ENCODE measurements at places on chromosomes 11 and 22. TPM values are rescaled to one million over a fixed set of nuclear protein-coding genes. Genes with fewer than 3 reads are reported as not detected.
A peak's percentile ranks its signal among the peaks of the same experiment; 100 is the strongest.

GRCh38 chr22:38989466-38989865, 7.3 kb downstream of the APOBEC3B start:
- DNase-seq, result no peak

DNA sequence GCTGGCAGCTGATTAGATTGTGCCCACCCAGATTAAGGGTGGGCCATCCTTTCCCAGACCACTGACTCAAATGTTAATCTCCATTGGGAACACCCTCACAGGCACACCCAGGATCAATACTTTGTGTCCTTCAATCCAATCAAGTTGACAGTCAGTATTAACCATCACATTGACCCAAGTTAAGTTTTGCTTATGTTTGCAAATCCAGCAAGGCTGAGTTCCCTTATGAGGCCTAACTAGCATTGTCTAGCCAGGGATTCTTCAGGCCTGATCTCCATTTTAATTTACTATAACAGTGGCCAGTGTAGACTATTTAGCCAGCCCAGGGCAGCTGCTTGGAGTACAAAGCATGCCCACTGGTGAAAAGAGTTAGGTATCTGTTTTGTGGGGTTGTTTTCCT, 2.3 kb upstream of the KCTD14 start:
- DNase-seq, result no peak

DNA sequence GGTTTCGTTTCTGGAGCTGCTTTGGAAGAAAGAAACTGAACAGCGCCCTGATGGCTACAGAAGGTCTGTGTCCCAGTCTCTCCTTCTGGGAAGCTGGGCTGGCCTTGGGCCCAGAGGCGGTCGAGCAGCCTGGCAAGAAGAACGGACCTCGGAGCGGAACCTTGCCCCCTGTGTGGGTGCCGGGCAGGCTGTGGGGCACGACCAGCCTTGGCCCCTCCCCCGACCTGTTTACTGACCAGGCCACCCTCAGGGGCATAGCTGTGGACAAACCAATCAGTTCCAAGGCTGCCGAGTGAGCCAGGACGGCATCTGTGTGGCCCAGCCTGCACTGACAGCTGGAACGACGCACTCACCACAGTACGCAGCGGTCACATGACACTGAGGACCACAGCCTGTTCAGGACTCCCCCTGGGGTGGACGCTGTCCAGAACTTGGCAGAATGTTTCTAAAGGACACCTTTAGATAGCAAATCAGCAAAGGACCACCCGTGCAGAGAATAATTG, 7.2 kb downstream of the PIM3 start:
- peak; percentile 89 for DNase-seq

- DNase-seq, result no peak
Measured at GRCh38 chr11:77139201-77139600, 11.2 kb downstream of the MYO7A start.

DNA sequence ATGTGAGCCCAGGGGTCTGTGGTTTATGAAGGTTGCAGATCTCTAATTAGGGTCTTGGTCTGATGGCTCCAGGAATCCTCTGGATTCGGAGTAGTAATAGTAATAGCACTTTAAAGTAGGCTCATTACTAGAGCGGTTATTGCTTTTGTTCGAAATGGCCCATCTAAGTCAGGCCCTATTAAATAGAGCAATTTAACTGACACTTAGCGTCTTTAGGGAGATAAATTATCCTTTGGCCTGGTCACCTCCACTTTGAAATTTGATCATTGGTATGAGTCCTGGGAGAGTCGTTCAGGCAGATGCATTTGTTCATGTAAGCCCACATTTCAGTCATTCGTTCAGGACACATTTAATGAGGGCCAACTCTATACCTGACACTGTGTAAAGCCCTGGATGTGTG, 54.8 kb downstream of the LDLRAD3 start:
- DNase-seq, result no peak

DNA sequence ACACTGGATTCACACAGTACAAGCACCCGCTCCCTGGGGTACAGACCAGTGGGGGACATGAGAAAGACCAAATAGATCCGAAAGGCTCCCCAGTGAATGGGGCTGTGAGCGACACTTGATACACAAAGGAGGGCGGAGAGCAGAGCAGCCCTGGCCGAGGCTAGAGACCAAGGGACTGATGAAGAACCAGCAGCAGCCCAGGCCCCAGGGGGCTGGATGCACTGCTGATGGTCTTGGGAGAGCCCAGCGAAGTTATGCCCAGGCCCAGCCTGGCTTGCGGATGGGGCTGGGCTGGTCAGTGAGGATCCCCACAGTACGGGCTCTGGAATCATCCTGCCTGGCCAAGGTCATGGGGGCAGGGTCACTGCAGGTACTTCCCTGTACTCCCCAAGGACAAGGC, 23.2 kb downstream of the ARHGAP1 start:
- no peak for DNase-seq

GRCh38 chr11:84518631-84519183, 1108.4 kb downstream of the DLG2 start:
- no peak for DNase-seq

GRCh38 chr22:48945621-48946458, 881.8 kb downstream of the BRD1 start:
- peak; percentile 64 for DNase-seq

DNA sequence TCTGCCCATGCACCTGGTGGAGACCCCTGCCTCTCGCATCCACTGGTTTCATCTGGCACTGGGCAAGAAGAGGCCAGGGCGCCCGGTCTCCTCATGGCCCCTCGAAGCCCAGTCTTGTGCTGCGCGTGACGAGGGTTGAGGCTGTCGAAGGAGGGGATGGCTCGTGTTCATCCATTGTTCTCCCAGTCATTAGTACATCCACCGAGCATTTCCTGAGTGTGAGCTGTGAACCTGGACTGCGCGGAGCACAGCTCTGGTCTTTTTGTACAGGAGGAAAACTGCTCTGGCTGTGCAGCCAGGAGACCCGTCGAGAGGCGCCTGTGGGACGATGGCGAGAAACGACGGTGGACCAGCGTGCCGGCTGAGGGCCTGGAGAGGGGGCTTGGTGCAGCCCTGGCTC, 6.8 kb downstream of the CACNA1I start:
- no peak for DNase-seq

DNA sequence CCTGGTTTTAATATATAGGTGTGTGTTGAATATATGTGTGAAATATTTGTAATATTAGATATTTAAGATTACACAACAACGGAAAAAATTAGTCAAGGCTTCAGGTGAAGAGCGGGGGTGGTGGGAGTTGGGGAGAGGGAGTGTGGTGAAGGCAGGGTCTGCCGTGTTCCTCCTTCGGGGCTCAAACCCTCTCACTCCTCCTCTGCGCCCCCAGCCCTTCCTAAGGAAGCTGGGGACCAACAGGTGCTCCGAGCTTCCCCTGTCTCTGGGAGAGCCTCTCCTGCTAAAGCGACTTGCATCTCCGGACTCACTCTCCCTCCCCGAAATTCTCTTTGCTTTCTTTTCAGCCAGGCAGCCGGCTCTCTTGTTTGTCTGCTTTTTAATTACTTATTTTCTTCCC, 960 bp upstream of the CADM1 start:
- DNase-seq, result no peak

DNA sequence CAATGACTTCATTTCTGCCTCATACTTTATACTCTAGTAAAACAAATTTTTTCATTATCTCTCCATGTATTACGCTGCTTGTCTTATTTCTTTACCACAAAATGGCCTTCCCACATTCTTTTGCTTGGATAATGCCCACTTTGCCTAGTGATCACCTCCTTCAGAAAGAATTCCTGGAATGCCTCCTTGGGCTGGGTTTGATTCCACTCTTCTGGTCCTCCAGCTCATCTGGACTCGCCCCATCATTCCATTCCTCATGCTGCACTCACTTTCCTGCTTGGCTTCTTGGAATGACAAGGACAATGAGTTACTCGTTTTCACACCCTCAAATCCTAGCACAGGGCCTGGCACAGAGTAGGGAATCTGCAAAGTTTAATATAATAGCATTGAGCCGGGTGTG, 475.1 kb upstream of the LARGE1 start:
- no peak for DNase-seq

DNA sequence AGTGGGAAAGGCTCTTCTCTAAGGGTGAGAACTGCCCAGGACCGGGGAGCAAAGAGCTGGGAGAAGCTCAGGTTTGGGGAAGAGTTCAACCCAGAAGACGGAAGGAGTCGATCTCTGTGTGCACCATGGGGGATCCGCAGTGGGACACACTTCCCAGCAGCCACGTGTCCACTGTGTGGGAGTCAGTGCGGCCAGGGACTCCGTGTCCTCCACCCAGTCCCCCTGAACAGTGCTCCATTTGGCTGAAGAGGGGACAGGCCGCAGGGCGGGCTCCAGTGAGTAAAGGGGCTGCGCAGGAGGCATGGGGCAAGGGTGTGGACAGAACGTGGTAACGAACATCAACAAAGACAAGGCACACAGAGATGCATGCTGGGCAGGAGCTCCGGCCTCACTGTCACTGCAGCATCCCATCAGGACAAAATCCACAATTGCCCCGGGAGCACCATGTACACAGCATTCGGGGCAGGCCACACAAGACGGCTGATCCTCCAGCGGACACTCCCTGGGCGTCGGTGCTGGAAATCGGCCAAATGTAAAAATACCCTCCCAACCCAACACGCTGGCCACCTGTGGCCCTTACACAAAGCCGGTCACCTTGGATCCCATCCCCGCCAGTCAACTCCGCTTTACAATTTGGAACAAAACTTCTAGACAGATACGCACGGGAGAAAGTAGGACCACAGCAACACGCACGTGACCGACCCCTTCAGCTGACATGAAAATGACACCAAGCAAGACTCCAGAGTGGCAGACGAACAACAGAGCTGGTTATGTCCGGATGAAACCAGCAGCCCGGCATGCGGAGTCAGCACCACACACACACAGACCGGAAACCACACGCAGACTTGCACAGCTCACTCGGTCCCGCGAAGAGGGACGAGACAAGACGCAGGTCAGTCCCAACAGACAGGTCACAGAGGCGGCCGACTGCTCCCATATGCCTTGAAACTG, 366.8 kb downstream of the SHANK2 start:
- DNase-seq, result no peak

DNA sequence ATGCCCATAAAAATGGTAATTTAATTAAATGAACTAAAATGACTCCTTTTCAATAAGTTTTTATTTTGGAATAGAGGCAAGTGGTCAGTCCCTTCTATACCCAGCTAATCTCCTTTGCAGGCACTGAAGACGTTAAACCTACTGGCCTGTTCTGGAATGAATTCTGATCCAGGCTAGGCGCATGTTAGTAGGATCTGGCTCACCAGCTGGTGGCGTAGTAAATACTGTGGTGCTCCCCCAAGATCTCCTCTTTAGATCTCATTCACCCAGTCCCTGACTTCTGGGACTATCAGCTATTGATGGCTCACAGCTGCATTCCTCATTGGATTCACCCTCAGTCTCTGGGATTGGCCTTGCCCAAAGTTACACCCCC, 173.7 kb upstream of the DDI1 start:
- DNase-seq, result no peak

DNA sequence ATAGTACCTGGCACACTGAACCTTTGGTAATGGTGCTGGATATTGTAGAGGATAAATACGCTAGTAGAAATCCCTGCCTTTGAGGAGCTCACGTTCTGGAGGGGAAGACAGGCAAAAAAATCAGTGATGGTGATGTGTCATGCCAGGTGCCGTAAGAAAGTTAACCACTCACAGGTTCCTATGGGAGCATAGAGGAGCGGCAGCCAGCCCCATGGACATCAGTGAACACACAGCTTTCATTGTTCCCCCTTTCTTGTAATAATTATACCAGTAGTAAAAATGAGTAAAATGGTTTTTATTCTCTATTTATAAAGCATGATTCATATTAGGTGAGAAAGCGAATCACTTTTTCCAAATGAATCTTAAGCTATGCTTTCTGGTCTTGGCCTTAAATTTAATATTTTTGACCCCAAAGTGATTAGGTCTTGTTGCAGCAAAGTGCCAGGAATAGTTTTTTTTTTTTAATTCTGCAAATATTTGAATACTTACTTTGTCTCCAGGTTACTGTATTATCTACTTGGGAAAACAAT, 57.9 kb downstream of the UVRAG start:
- no peak for DNase-seq

GRCh38 chr22:47163856-47164513, 401.5 kb downstream of the TBC1D22A start:
- no peak for DNase-seq

GRCh38 chr11:61342207-61342803, 9.3 kb downstream of the TKFC start:
- DNase-seq, result no peak

DNA sequence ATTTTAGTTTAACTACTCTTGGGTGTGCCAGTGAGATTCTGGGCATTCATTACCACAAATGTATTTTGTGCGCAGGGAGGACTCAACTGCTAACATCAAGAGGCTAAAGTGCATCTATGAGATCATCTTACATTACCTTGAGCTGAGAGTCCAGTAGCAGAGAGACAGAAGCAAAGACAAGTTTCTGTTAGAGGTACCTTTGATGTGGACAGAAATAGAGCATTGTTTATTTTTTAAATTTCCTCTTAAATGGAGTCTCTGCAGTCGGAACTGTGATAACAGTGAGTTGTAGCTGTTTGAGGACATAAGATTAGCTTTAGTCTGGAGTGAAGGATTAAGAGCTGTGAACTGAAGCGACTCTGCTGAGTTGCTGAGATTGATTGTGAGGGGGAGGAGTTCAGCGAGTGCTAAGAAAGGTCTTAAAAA, 297.0 kb downstream of the CADM1 start:
- no peak for DNase-seq

DNA sequence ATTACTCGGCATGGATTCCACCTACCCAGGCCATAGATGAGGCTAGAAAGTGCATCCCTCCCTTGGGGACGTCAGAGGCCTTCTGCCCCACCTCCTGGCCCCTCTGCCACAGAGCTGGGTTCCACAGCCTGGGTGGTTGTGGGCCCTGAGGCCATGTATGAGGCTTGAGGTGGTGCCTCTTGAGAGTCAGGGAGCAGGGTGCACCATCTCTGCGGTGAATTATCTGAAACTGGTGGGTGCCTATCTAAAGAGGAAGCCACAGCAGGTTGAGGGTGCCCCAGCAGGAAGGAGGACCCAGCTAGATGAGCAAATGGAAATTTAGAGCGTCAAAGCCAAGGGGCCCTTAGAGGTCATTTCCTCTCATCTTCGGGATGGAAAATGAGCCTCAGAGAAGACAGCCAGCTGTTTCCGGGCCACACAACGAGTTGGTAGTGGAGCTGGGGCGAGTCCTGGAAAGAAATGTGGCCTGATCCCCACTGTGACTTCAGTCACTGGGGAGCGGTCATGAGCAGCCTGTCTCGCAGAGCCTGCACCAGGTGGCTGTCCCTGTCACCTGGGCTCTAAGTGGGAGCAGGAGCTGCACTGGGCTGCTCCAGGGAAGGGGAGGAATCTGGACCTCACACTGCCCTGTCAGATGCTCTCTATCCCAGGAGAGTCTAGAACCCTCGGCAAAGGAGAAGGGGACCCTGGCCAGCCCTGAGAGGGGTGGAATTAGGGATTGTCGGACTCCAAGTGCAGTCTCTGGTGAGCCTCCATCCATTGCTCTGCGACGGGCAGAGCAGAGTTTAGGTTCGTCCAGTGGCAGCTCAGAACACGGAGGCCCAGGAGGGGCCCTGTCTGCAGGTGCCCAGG, 7.3 kb downstream of the ADORA2A start:
- no peak for DNase-seq

Gene PHETA2
- total RNA-seq, result 14.2 TPM

Gene TENM4
- total RNA-seq, result 12.5 TPM

Gene APOBEC3C
- total RNA-seq, result 16.2 TPM

Gene MUC5B
- total RNA-seq, result 0.25 TPM

Gene IL10RA
- 29.0 TPM for total RNA-seq
